CD8-positive, alpha-beta memory T cell (primary cell): ENCODE measurements at places on chromosomes 11 and 22.

GRCh38 chr11:115145324-115145723 lies 358.9 kb downstream of the CADM1 start:
- no peak for DNase-seq

- DNase-seq: no peak
Observed at GRCh38 chr11:125777309-125777708, 1.3 kb downstream of the PATE2 start.

- DNase-seq: no peak
Observed at GRCh38 chr11:74636630-74637184, 44.3 kb downstream of the POLD3 start.

- no peak for DNase-seq
Observed at GRCh38 chr22:41028841-41029240, 63.6 kb upstream of the EP300 start.

GRCh38 chr11:93740031-93740729 lies 1.1 kb downstream of the TAF1D start:
- peak; percentile 50 for DNase-seq

GRCh38 chr11:18046116-18046777 lies at the start of gene TPH1:
Gene TPH1, minus strand, starts transcription at chr11:18046269. Its CDS starts 5,507 bp downstream, at chr11:18040762.
- no peak for DNase-seq

DNA sequence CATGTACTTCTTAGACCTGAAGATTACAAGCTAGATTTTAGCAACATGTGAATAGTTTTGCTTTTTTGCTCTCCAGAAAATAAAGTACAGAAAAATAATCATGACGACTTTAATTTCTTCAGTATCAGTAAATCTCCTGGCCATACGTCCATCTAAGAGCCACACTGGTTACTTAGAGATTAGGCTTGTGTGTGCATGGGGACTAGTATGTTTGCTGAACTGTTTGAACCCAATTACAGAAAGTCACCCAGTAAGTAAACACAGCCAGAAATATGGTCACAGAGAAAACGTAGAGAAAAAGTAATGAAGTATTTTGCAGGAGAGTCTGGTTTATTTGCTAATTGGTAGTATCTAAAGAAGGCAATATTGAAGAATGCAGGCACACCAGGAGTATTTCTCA lies 1053.6 kb upstream of the CCDC90B start:
- no peak for DNase-seq

GRCh38 chr11:65114538-65115171 lies 2.8 kb downstream of the ZNHIT2 start:
- DNase-seq: no peak

- DNase-seq: no peak
Observed at GRCh38 chr22:25404556-25404927, 159.9 kb upstream of the GRK3 start.

- no peak for DNase-seq
Observed at GRCh38 chr11:16997624-16998023, 16.6 kb downstream of the PLEKHA7 start.

DNA sequence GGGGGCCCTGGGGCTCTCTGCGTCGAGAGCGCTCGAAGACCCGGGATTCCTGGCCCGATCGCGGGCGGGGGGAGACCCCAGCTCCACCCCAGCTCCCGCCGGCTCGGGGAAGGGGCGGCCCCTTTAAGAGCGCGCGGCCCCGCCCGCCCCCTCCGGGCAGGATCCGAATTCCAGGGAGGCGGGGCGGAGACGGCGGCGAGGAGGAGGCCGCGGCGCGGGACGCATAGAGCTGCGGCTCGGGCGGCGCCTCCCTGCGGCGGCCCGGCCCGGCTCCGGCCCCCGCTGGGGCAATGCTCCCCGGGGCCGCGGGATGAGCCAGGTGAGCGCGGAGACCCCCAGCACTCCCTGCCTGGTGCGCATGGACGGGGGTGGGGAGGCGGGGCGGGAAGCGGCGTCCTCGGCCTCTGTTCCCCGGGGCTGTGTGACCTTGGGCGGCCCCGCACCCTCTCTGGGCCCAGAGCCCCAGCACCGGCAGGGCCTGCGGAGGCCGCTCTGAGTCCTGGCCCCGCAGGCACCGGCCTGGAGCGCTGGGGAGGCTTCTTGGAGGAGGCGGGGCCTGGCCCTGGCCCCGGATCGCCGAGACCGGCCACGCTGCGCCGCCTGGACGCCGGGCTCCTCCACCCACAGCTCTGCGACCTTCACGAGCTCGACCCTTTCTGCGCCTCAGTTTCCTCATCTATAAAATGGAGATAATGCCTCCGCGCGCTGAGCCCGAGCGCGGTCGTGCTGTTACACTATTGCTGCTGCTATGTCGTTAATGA lies 565 bp downstream of the GAS2L1 start:
- peak; percentile 16 for DNase-seq

- DNase-seq: no peak
Observed at GRCh38 chr11:59463190-59463641, 6.5 kb downstream of the OR4D6 start.

DNA sequence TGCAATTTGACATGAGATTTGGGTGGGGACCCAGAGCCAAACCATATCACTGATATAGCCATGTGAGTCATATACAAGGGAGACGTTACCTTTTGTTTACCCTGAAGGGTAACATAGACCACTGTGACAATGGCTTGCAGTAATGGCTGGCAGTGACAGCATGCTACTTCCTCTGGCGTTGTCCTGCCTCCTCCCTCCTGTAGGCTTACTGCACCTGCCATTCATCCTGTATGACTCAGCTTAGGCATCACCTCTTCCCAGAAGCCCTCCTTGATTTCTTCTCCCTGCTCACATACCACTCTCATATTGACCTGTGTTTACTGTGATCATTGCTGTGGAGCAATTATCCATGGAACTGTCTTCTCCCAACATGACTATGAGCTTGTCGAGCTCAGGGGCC lies 12.0 kb upstream of the PVALB start:
- DNase-seq: no peak

- DNase-seq: no peak
Observed at GRCh38 chr22:41544671-41545476, 604 bp upstream of the POLR3H start.

GRCh38 chr11:13028322-13028721 lies 19.2 kb downstream of the RASSF10 start:
- DNase-seq: no peak

- no peak for DNase-seq
Observed at GRCh38 chr11:27460158-27460978, 12.2 kb downstream of the LGR4 start.

GRCh38 chr11:19426011-19426755 lies 185.4 kb upstream of the E2F8 start:
- DNase-seq: no peak

DNA sequence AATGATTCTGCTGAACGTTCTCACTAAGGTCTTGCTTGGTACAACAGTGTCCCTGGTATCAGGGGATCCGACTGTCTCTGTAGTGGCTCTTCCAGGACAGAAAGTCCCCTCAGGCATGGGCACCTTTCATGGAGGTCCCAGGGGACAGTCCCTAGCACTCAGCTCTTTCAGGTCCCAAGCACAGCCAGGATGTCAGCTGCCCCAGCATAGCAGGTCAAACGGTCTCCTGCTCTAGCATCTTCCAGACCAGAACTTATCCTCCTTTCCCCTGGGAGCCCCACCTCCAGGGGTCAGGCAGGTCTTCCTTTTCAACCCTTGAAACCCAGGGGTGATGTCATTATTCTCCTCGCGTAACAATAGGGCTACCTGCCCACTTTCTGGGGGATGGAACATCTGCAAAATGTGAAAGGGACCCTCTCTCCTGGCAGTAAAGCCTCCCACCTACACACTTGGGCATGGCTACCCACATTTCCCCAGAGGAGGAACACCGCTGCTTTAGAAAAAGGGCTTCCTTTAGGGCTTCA lies 24.7 kb upstream of the CRYBB3 start:
- DNase-seq: no peak

GRCh38 chr11:12777208-12777874 lies 103.1 kb downstream of the TEAD1 start:
- DNase-seq: no peak

- no peak for DNase-seq
Observed at GRCh38 chr11:77446911-77447629, 26.8 kb downstream of the PAK1 start.

DNA sequence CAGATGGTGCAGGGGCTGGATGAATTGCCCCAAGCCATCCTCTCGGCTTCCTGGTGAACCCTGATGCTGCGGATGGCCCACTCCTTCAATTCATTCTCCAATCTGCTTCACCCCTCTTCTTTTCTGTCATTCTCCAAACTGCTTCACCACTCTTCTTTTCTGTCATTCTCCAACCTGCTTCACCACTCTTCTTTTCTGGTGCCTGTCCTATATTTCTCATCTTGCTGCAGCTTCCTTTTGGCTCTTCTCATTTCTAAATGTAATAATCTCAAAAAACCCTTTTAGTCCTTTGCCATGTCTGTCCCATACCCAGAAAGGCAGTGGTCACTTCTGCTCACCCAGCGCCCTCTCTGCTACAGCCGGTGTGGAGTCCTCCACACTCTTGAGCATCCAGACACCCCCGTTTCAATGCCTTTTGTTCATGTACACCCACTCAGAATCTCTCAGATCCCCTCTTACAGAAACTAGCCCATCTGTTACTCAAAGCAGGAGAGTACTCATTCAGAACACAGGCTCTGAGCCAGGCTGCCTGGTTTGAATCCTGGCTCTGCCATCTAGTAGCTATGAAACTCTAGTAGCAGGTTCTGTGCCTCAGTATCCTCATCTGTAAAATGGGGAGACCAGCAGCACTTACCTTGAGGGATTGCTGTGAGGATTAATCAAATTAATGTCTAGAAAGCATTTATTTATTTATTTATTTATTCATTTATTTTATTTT lies 14.9 kb downstream of the SERPIND1 start:
- no peak for DNase-seq

DNA sequence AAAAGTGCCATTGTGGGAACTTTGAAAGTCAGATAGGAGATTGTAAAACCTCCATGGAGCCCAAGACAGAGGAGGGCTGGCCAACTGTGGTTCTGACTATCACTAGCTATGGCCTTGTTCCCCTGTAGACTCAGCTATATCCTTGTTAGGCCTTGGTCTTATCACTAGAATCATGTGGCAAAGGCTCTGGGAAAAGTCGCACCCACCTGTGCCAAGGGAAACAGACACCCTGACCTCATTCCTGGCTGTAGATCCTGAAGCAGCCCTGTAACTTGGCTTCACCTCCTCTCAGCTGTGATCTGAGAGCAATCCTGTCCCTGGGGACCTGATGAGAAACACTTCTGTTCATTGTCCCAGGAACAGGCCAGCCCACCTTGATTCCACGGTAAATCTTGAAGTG lies 566.2 kb downstream of the TMEM135 start:
- DNase-seq: no peak

- no peak for DNase-seq
Observed at GRCh38 chr11:112817376-112817775, 143.8 kb upstream of the NCAM1 start.

- DNase-seq: no peak
Observed at GRCh38 chr11:131916638-131917037, 546.2 kb downstream of the NTM start.

- no peak for DNase-seq
Observed at GRCh38 chr11:67469508-67469811, 409 bp upstream of the TMEM134 start.

GRCh38 chr11:107682572-107682971 lies 29.3 kb downstream of the SLN start:
- no peak for DNase-seq

DNA sequence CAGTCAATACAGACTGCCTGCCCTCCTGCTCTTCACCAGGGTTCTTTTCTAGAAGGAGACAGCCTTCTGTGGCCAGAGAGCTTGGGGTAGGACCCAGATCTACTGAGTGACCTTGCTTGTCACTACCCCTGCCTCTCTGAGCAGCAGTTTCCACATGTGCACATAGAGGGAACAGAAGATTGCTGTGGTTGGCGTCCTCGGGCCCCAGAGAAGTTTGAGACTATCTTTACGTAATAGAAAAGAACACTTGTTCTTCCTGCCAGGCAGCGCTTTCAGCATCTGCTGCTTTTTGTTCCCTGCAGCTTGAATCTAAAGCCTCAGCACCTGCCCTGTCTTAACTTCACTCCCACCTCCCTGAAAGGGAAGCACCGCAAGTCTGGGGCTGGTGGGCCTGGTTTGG lies 1.9 kb upstream of the FKBP2 start:
- DNase-seq: no peak

- DNase-seq: no peak
Observed at GRCh38 chr22:50171319-50171964, 911 bp downstream of the PANX2 start.

GRCh38 chr22:25777870-25778269 lies 35.9 kb downstream of the MYO18B start:
- no peak for DNase-seq

GRCh38 chr11:2778630-2779498 lies 79.1 kb upstream of the KCNQ1OT1 start:
- no peak for DNase-seq

DNA sequence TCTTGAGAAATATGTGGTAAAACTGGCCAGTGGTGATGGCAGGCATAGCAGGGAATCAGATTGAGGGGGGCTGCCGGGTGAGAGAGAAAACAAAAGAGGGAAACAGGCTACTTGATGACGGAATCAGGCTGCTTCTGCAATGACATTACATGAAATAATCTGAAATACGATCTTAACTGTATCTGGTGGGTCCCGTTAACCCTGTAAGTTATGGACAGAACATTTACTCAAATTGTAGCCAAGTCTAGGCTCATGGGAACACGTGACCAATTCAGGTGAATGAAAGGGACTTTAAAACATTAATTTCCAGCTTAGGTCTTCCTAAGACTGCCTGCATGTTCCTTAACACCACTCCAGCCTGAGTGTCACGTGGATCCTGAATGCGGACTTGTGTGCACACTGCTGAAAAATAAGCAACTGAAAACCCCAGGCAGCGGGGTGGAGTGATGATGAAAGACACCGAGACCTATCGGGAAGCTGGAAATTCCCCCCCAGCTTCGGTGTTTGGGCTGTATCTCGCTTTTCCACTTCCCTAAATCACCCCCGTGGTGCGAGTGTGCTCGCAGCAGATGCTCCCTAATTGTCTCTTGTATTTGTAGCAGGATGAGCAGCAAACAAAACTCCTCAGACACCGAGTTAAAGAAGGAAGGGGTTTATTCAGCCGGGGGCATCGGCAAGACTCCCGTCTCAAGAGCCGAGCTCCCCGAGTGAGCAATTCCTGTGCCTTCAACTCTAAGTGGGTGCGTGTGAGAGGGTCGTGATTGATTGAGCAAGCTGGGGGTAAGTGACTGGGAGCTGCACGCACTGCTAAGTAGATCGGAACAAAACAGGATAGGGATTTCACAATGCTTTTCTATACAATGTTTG lies 145.0 kb upstream of the GRK3 start:
- no peak for DNase-seq

DNA sequence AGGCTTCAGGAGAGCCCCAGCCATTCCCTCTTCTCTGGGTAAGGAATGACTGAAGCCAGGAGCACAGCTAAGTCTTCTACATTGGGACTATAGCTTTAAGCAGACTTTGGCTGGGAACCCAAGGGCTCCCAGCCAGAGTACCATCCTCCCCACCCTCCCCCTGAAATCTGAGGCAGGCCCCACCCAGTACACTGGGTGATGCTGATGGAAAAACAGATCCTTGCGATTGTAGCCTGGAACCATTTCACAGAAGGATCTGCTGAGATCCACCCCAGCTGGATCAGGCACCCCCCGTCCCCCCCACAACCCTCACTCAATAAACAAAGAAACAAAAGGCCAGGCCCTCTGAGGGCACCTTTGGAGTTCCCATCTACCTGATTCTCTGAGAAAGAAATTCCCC lies 39.8 kb downstream of the IL18BP start:
- DNase-seq: no peak
